ENCODE measurements at places on chromosomes 1 and 21.
A peak's percentile ranks its signal among the peaks of the same experiment; 100 is the strongest.

- peak; percentile 62 for DNase-seq
Observed at GRCh38 chr1:87362834-87363426, 34.2 kb downstream of the LMO4 start.

DNA sequence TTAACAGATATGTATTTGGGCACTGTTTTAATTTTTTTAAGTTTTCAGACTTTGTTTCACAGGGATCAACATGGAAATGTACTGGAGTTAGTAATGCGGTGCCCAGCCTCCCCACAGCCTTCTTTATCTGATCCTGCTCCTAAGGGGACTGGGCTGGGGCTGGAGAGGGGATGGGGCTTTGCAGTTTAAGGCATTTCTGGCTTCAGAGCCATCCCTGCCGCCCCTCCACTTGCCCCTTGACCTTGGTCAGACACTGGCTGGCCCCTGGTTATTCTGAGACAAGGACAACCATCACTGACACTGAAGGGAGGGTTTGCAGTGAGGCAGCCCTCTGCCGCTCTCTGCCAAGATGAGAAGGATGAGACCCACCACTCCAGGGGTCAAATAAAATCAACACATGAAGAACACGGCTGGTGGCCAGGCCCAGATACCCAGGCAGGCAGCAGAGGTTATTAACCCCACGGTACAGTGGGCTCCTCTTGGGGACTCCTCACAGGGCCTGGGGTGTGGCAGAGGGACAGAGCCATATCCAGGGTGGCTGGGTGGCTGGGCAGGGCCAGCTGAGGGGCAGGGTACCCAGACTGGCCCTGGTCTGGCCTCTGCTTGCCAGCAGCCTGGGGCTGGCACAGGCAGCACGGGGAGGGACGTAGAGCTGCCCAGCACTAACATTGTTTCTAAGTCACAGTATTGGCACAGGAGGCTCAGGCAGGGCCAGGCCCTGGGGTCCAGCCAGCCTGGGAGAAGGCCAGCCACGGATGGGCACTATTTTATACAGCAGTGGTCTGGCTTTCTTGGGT is 7.2 kb upstream of the UBE2U start:
- DNase-seq: no peak

DNA sequence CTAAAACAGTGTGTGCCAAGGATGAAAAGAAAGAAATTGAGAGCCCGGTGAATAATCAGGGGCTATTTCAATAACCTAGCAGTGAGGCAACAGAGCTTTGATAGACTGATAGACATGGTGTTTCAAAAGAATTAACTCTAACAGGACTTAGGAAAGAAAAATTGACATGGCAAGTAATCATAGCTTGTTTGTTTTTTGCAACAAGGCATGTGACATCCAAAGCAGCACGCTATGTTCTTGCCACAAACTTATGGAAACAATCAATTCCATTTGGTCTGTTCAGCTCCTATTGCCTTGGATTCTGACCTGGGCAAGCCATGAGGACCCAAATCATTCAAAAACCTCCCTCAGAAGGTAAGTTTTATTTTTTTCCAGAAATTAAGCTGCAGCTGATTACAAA is 608.5 kb downstream of the SMYD3 start:
- DNase-seq: no peak

DNA sequence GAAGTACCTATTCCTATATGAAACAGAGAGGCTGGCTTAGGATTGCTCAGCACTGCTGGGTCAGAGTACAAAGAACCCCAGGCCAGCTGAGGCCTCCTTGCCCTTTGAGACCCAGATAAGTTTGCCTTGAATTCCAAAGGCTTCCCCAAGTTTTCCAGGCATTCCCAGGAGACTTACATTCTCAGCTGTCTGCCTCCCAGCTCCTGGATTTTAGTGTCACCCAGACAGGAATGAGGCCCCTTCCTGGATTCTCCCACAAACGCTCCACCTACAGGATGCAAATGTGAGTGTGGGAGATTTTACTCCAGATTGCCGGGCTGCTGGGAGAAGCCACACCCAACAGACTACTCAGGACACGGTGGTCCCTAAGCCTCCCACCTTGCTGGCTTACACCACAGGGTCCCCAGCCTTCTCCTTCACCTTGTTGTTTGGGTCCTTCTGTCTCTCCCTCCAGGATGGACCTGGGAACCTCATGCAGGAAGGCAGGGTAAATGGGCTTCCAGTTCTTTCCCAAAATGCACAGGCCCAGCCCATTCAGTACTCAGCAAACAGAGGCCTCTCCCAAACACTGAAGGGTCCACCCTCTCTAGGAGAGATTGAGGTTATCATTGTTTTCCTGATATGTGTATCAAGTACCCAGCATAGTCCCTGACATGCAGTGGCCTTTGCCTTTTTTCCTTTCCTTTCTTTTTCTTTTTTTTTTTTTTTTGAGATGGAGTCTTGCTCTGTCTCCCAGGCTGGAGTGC is 10.6 kb downstream of the RHBG start:
- peak; percentile 50 for DNase-seq

DNA sequence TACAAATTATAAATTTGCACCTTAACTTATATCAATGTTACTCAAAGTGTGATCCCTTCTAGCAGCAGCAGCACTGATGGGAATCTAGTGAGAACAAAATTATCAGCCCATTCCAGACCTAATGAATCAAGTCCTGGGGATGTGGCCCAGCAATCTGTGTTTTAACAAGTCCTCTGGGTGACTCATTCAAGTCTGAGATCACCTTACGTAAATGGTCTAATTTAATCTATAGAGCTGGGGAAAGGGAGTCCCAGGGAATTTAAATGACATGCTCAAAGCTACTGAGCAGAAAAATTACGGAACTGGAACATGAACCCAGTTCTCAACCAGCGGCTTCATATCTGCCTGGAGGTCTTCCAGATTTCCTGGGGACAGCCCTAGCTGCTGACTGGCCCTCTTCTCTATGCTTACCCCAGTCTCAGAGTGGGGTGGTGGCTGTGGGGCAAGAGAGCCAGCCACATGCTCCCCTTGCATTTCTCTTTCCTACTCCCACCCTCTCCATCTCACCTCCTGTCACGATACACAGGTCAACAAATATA is 220.0 kb downstream of the TM2D1 start:
- DNase-seq: peak; percentile 52

DNA sequence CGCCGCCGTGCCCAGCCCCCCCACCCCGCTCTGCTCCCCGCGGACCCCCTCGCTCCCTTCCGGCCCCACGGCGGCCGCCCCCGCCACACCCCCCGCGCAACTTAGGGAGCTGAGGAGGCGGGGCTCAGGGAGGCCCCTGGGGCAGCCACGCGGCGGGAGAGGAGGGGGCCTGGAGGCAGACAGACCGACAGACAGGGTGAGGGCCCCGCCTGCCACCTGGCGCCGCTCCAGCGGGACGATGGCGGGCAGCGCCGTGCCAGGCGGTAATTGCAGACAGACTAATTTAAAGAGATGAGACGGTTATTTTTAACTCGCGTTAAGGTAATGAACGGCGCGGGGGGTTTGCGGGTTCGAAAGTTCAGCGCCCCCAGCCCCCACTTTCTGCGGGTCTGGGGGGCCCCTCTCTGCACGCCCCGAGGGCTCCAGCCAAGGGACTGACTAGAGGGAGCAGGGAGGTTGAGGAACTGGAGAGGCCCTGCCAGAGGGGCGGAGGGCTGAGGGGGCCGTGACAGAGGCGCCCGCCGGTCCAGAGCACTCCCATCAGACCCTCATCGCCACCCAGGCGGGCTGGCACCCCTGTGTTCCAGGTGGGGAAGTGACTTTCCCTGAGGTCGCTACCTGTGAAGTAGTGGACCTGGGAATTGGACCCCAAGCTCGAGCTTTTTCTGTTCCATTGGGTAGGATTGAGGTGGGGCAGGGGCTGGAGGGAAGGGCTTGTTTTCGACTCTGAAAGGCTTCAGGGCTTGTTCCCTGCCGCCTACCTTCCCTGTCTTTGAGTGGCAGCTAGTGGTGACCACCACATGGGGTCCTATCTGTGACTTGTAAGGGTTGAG is 5.4 kb downstream of the FOXO6 start:
- no peak for DNase-seq

- DNase-seq: no peak
Observed at GRCh38 chr1:30250338-30250983, 472.9 kb downstream of the MATN1 start.

DNA sequence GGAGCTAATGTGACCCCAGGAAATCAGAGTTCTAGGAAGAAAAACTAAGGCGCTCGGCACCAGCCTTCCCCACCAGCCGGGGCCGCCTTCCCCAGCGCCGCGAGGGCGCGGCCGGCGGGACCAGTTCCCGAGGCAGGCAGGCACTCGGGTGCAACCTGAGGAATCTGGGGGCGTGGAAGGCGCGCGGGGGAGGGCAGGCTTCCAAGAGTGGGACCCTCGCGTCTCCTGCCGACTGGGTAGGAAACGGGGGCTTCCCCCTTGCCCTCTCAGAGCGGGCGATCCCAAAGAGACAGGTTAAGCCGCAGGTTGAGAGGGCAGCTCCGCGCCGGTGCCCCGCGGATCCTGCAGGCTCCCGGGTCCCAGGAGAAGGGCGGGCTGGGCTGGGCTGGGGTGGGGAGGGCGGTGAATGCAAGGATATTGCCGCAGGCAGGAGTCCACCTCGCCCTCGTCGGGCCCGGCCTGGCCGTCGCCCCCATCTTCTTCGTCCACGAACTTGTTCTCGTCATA is 431 bp downstream of the ARPC5 start:
- peak; percentile 35 for DNase-seq

- DNase-seq: peak; percentile 52
Observed at GRCh38 chr1:1069056-1069710, 4.9 kb downstream of the RNF223 start.

DNA sequence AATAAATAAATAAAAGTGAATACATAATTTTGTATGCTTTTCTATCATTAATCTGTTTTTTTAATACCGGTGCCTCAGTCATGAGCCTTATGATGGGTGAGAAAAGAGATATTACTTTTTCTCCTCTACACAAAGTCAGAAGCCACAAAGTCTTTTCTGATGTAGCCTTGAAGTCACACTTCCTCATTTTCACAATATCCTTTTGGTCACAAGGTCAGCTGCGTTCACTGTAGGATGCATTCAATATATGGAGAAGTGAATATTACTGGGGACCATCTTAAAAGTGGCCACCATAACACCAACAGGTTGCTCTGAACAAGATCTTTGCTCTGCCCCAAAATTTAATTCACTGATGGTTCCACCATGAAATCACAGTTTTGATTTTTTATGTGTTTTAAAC is 83.3 kb upstream of the TNR start:
- no peak for DNase-seq

DNA sequence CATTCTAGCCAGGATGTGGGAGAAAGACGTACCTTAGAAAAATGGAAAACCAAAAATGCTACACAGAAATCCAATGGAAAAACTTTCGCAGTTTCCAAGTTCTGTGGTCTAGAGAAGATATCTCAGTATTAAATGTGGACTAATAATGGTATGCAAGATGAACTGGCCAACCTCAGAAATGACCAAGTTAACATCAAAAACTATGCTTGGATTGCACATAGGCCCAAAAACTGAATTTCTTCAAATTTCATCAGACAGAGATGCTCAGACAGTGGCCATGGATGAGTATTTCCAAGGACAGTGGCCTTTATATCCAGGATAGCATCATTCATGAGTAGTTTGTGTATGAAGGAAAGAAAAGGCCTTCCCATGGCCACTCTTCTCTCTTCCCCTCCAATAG is 132.2 kb downstream of the TIAM1 start:
- peak; percentile 35 for DNase-seq

DNA sequence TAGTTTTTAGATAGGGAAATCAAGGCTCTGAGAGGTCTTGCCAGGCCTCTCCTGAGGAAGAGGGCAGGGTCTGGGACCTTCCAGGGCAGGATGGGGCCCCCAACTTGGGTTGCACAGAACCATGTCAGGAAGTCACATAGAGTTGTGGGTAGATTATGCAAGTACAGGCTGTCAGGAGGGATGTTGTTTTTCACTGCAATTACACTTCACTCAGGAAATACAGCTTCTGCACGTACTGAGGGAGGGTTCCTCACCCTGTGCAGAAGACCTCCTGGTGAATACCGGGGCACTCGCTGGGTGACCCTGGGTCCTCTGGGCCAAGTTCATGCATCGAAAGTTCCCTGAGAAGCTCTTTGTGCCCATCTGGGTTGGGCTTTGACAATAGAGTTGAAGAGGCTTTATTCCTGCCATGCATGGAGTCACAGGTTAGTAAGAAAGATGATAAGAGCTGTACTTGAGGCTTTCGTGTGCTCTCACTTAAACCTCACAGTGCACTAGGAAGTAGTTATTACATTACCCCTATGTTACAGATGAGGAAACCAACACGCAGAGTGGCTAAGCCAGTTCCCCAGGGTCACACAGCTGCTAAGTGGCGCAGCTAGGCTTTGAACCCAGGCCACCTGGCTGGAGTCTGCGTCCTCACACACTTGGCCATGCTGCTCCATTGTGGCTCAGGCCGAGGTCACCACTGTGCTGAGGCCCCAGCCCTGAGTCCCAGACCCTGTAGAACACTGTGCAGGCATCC is 16.2 kb upstream of the TNFRSF1B start:
- no peak for DNase-seq

- DNase-seq: peak; percentile 100
Observed at GRCh38 chr1:59375321-59376220, 78.7 kb downstream of the FGGY start.

DNA sequence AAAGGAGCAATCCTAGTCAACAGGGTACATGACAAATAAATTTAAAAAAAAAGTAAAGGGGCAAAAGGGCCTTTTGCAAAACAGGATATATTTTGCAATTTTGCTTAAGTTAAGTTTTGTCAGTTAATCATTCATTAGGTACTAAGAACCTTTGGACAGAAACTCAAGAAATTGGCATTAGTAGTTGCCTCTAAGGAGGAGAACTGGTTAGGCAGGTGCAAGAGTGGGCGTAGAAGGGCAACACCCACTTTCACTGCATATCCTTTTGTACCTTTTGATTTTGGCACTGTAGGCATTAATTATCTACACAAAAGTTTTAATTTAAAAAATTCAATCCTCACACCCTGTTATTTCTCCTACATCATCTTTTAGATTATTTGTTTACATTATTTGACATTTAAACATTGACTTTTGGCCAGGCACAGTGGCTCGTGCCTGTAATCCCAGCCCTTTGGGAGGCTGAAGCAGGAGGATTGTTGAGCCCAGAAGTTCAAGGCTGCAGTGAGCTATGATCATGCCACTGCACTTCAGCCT is 4.3 kb downstream of the DDAH1 start:
- no peak for DNase-seq
